ENCODE measurements at places on chromosomes 12 and 14. TPM values are rescaled to one million over a fixed set of nuclear protein-coding genes. Genes with fewer than 3 reads are reported as not detected.

GRCh38 chr14:28661171-28661772, 105.3 kb upstream of the FOXG1 start:
- no peak overlapping the region for H3K4me3 ChIP-seq
- peak overlapping the region; percentile 94 for H3K27ac ChIP-seq
- DNase-seq = peak; percentile 89
- H3K27me3 ChIP-seq = no peaks in the 10 kb centered on the region
- H3K4me1 ChIP-seq = peaks cover 30% of the 10 kb centered on the region

DNA sequence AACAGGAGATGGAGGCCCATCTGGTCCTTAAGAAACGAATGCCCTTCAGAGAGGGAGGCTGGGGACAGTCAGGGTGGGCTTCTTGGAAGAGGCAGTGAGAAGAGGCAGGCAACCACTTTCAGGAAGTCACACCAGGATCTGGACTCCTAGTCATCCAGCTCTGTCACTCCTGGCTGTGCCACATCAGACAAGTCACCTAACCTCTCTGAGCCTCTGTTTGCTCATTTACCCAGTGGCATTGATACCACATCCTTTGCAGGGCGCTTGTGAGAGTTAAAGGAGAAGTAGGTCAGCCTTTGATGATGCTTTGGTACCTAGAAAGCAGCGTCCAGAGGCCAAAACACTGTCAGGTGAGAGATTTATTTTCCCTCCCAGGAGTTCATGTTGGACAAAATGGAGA, 11.1 kb downstream of the CCDC197 start:
- no peaks in the 10 kb centered on the region for H3K36me3 ChIP-seq
- no peaks in the 10 kb centered on the region for H3K27me3 ChIP-seq
- no peak for DNase-seq

- DNase-seq = no peak
- no peaks in the 10 kb centered on the region for H3K4me1 ChIP-seq
- no peaks in the 10 kb centered on the region for H3K27me3 ChIP-seq
- no peak overlapping the region for H3K4me3 ChIP-seq
- H3K36me3 ChIP-seq = no peaks in the 10 kb centered on the region
Observed at GRCh38 chr14:101358320-101359125, 202.8 kb upstream of the DIO3 start.

The IFNG-AS1 gene
- total RNA-seq = not detected

DNA sequence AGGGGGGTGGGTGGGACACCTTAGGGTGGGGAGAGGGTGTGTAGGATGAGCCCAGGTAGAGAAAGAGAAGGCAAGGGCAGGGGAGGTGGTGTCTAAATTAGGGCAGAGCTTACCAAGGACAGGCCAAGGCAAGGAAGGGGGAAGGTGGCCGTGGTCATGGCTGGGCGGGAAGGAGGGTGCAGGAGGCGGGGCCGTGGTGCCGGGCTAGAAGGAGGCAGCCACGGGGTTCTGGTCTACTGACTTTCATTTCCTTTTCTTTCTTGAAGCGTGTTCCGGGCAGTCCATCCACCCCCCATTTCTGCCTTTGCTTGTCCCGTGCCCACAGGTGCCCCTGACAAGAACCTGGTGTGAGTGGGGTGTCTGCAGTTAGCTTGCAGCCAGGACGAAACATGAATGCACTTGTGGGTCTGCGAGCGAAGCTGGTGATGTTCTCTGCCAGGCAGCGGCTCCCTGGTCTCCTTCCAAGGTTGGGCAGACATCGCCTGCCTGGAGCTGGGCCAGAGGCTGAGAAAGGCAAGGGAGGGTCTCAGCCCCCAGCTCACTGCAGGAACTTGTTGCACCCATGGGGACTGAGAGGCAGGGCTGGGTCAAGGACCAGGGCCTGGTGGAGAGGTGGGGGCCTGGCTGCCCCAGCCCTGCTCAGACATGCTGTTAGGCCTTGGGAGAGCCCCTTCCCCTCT, 58.2 kb downstream of the KIF26A start:
- no peak overlapping the region for H3K4me3 ChIP-seq
- no peaks in the 10 kb centered on the region for H3K36me3 ChIP-seq
- H3K27ac ChIP-seq = no peak overlapping the region
